Aorta (tissue), 5 donors: ENCODE measurements at places on chromosomes 2 and 18. TPM values are rescaled to one million over a fixed set of nuclear protein-coding genes. Genes with fewer than 3 reads are reported as not detected.

- H3K4me3 ChIP-seq, result peak overlapping the region; percentile 58
- no peaks in the 10 kb centered on the region for H3K36me3 ChIP-seq
- H3K4me1 ChIP-seq, result no peaks in the 10 kb centered on the region
- no peak for DNase-seq
- H3K27me3 ChIP-seq, result no peaks in the 10 kb centered on the region
- H3K27ac ChIP-seq, result peak overlapping the region; percentile 34
These were observed 1.0 kb upstream of the ACTR3 start for GRCh38 chr2:113888641-113889470.

DNA sequence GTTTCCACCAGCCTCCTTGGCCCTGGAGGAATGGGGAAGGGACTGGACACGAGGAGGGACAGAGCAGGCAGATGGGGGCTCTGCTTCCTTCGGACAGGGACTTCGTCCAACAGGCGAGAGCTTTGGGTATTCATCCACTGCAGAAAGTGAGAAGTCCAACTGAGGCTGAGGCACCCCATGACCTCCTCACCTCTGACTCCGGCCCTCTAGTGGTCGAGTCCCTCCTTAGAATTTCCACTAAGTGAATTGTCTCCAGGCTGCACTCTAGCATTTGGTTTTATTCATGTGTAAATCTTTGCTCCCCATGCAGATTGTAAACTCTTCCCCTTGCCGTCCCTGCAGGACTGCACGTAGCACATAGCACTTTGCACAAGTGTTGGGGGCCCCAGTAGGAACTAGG is 75.6 kb downstream of the TMEM247 start:
- H3K4me3 ChIP-seq, result no peak overlapping the region
- no peaks in the 10 kb centered on the region for H3K27me3 ChIP-seq
- H3K27ac ChIP-seq, result no peak overlapping the region
- H3K4me1 ChIP-seq, result no peaks in the 10 kb centered on the region
- no peaks in the 10 kb centered on the region for H3K36me3 ChIP-seq
- DNase-seq, result no peak

GRCh38 chr2:56476509-56477071 is 292.8 kb downstream of the CCDC85A start:
- no peak overlapping the region for H3K4me3 ChIP-seq
- peaks cover 2% of the 10 kb centered on the region for H3K27me3 ChIP-seq
- H3K4me1 ChIP-seq, result no peaks in the 10 kb centered on the region
- no peaks in the 10 kb centered on the region for H3K36me3 ChIP-seq
- no peak for DNase-seq

GTF2A1L gene
- total RNA-seq, result not detected

DNA sequence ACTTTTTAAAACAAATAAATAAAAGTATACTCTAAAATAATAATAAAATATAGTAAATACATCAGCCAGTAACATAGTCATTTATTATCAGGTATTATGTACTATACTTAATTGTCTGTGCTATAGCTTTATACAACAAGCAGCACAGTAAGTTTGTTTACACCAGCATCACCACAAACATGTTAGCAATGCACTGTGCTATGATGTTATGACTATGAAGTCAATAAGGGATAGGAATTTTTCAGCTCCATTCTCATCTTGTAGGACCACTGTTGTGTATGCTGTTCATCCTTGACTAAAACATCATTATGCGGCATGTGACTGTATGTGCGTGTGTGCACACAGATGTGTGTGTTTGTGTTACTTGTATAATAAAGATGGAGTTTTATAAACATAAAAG is 137.5 kb downstream of the LYPD6B start:
- H3K27me3 ChIP-seq, result no peaks in the 10 kb centered on the region
- H3K36me3 ChIP-seq, result no peaks in the 10 kb centered on the region
- H3K27ac ChIP-seq, result no peak overlapping the region
- DNase-seq, result no peak

DNA sequence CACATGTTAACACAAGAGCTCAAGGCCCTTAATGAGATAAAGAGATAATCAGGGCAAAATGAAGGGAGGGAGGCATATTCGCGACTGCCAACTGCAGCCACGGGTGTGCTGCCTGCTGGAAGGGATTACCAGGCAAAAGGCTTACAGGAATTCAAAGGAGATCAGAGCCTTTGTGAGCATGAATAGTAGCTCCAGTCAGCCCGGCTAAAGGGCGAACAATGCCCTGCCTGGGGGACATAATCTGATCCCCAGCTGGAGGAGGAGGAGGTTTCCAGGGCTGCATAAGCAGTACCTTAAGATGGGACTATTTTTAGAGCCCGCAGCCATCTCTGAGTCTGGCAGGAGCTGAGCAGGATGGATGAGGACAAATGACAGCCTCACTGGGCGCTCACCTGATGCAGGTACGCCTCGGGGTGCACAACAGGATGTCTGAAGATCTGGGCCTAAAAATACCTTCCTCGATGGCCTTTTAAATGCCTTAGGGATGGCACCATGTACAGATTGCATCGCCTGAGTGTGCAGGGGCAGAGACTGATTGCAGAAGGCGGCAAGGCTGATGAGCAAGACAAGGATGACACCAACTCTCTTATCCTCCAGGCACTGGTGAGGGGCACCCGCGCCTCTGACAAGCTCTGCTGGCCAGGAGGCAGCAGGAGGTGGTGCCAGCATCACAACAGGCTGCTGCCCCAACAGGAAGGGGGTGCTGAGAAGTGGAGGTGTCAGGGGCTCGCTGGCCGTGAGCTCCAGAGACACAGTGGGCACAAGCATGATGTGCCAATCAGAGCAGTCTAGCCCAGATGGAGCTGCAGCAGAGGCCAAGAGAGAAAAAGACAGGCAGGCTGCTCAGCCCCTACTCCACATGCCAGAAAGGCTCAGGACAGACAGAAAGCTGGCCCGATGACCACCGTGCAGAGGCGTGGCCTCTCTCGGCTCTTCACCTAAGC is 111.4 kb downstream of the EIPR1 start:
- H3K27me3 ChIP-seq, result no peaks in the 10 kb centered on the region
- H3K4me3 ChIP-seq, result no peak overlapping the region
- DNase-seq, result no peak
- no peak overlapping the region for H3K27ac ChIP-seq

- no peak for DNase-seq
- no peaks in the 10 kb centered on the region for H3K36me3 ChIP-seq
- H3K4me3 ChIP-seq, result no peak overlapping the region
- H3K27me3 ChIP-seq, result no peaks in the 10 kb centered on the region
These were observed 30.0 kb downstream of the SERPINB8 start for GRCh38 chr18:63999871-64000270.

- H3K4me1 ChIP-seq, result no peaks in the 10 kb centered on the region
- no peak overlapping the region for H3K27ac ChIP-seq
- no peaks in the 10 kb centered on the region for H3K27me3 ChIP-seq
- no peaks in the 10 kb centered on the region for H3K36me3 ChIP-seq
These were observed 847 bp downstream of the SERPINE2 start for GRCh38 chr2:224038049-224038829.

DNA sequence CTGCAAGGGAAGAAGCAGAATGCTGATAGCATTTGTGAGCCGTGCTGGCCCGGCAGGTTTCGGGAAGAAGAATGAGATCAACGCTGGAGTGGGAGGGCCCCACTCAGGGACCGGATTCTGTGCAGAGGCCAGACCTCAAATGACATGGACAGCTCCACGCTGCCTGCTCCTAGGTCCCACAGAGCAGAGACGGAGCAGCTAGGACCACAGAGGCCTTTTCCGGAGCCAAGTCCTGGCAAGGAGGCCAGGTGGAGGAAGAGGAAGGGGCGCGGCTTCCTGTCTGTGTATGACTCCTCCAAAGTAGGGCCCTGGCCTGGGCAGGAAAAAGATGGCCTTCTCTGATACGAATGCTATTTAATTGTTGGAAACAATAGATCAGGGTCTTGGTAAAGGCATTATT is 139.9 kb downstream of the LRRC30 start:
- H3K27me3 ChIP-seq, result no peaks in the 10 kb centered on the region
- no peak overlapping the region for H3K27ac ChIP-seq
- no peak for DNase-seq
- no peaks in the 10 kb centered on the region for H3K4me1 ChIP-seq
- no peak overlapping the region for H3K4me3 ChIP-seq

- H3K27ac ChIP-seq, result no peak overlapping the region
- DNase-seq, result no peak
- H3K4me3 ChIP-seq, result no peak overlapping the region
These were observed 692 bp upstream of the RAX start for GRCh38 chr18:59273759-59274532.

GRCh38 chr2:114022360-114023085 is 132.6 kb downstream of the ACTR3 start:
- no peaks in the 10 kb centered on the region for H3K36me3 ChIP-seq
- H3K4me1 ChIP-seq, result no peaks in the 10 kb centered on the region
- H3K27me3 ChIP-seq, result no peaks in the 10 kb centered on the region
- no peak overlapping the region for H3K27ac ChIP-seq

GAL3ST2 gene
- total RNA-seq, result not detected

DNA sequence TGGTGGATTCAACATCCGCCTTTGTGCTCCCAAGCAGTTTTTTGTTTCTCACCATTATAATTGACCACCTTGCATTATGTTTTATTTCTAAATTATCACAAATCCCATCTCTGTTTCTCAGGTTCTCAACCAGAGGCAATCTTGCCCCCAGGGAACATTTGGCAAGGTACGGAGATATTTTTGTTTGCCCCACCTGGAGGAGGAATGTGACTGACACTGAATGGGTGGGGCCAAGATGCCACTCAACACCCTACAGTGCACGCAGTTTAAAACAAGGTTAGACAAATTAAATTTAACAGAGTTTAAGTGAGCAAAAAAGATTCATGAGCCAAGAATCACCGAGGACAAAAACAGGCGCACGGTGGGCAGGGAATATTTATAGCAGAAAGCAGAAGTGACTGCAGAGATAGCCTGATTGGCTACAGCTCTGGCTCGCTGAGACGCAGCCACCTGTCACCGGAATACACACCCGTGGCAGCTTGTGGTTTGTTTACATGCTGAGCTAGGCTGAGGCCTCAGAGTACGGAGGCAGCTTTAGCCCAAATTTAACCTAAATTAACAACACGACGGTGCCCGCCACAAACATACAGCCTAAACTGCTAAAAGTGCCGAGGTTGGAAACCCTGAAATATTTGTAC is 150.0 kb upstream of the ALKAL2 start:
- no peaks in the 10 kb centered on the region for H3K4me1 ChIP-seq
- H3K36me3 ChIP-seq, result no peaks in the 10 kb centered on the region
- no peak for DNase-seq
- no peaks in the 10 kb centered on the region for H3K27me3 ChIP-seq
- no peak overlapping the region for H3K4me3 ChIP-seq

FKBP7 gene
- 28.0 TPM for total RNA-seq

GRCh38 chr18:59505356-59505755 is 146.3 kb upstream of the LMAN1 start:
- no peaks in the 10 kb centered on the region for H3K36me3 ChIP-seq
- H3K4me1 ChIP-seq, result no peaks in the 10 kb centered on the region
- no peak overlapping the region for H3K4me3 ChIP-seq
- no peaks in the 10 kb centered on the region for H3K27me3 ChIP-seq

ANTXR1 gene
- total RNA-seq, result 181 TPM

SCYGR4 gene
- total RNA-seq, result not detected

- no peaks in the 10 kb centered on the region for H3K36me3 ChIP-seq
- no peak overlapping the region for H3K27ac ChIP-seq
- H3K27me3 ChIP-seq, result no peaks in the 10 kb centered on the region
- H3K4me3 ChIP-seq, result no peak overlapping the region
- DNase-seq, result no peak
These were observed 5.3 kb upstream of the LHCGR start for GRCh38 chr2:48760826-48761225.

DNA sequence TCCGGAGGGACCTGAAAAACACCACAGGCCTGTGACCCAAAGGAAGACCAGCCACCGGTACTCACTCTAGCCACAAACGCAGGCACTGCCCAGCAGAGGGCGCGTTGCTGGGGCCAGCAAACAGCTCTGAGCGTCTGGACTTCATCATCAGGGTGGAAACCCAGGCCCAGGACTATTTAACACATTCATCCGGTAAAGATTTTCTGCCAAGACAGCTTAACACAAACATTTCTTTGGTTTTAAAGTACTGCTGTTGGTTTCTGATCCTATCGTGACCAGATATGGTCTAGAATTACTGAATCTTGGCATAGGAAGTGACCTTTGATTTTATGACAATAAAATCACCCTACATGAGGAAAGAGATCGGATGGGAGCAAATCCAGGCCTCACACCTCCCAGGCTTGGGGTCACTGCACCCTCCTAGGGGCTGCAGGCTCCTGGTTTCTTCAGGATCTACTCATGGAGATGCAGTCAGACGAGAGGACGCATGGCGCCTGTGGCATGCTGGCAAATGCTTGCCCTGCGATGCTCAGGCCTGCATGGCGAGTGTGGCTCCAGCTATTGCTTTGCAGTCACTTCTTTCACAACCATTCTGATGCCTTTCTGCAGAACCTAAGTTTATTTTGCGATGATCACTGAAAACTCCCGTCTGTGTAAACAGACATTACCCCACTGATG is 130.4 kb downstream of the COL4A4 start:
- no peaks in the 10 kb centered on the region for H3K27me3 ChIP-seq
- DNase-seq, result no peak
- H3K4me1 ChIP-seq, result no peaks in the 10 kb centered on the region
- H3K4me3 ChIP-seq, result no peak overlapping the region

DNA sequence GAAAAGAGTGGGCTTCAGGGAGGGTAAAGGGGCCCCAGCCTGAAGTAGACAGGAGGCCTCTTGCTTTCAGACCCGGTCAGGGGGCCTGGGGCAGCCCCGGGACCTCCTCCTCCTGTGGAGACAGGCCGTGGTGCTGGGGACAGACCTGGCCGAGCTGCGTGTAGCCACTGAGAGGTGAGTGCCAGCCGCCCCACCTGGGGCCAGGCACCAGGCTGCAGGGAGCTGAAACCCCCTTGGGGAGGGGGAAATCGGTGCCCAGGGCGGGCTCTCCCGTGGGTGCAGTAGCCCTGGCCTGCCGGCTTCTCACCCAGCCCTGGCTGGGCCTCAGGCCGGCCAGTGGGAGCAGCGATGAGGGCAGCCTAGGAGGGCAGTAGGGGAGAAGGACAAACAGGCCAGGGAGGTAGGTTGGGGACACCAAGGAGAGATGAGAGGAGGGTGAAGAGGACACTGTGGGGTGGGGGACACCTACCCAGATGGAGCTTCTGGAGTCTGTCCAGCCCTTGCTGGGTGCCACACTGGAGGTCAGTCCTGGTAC is 24.0 kb downstream of the CROCC2 start:
- no peak overlapping the region for H3K27ac ChIP-seq
- DNase-seq, result no peak
- H3K4me1 ChIP-seq, result no peaks in the 10 kb centered on the region
- no peak overlapping the region for H3K4me3 ChIP-seq
- no peaks in the 10 kb centered on the region for H3K27me3 ChIP-seq
- no peaks in the 10 kb centered on the region for H3K36me3 ChIP-seq

ABCG5 gene
- total RNA-seq, result not detected

- no peak overlapping the region for H3K4me3 ChIP-seq
- no peaks in the 10 kb centered on the region for H3K36me3 ChIP-seq
- no peaks in the 10 kb centered on the region for H3K27me3 ChIP-seq
- H3K4me1 ChIP-seq, result no peaks in the 10 kb centered on the region
These were observed 145.6 kb downstream of the NDUFA10 start for GRCh38 chr2:239879423-239880084.

- DNase-seq, result no peak
- H3K4me1 ChIP-seq, result no peaks in the 10 kb centered on the region
- H3K36me3 ChIP-seq, result no peaks in the 10 kb centered on the region
- H3K4me3 ChIP-seq, result no peak overlapping the region
- H3K27ac ChIP-seq, result no peak overlapping the region
These were observed 9.0 kb downstream of the RBM43 start for GRCh38 chr2:151252646-151253045.

RAB27B gene
- 1.3 TPM for total RNA-seq

- peak; percentile 45 for DNase-seq
- H3K27ac ChIP-seq, result no peak overlapping the region
- H3K4me3 ChIP-seq, result no peak overlapping the region
- peaks cover 4% of the 10 kb centered on the region for H3K36me3 ChIP-seq
- H3K4me1 ChIP-seq, result no peaks in the 10 kb centered on the region
These were observed 7.4 kb downstream of the SP9 start for GRCh38 chr2:174341995-174342685.
